ENCODE measurements at places on chromosomes 3 and 15.

- DNase-seq = no peak
Measured at GRCh38 chr3:157592769-157593168, 89.6 kb upstream of the VEPH1 start.

- DNase-seq = no peak
Measured at GRCh38 chr3:113428581-113428980, 12.7 kb downstream of the CFAP44 start.

- DNase-seq = no peak
Measured at GRCh38 chr3:196645897-196646665, 6.6 kb downstream of the NRROS start.

- no peak for DNase-seq
Measured at GRCh38 chr3:120399372-120399771, 50.2 kb upstream of the LRRC58 start.

DNA sequence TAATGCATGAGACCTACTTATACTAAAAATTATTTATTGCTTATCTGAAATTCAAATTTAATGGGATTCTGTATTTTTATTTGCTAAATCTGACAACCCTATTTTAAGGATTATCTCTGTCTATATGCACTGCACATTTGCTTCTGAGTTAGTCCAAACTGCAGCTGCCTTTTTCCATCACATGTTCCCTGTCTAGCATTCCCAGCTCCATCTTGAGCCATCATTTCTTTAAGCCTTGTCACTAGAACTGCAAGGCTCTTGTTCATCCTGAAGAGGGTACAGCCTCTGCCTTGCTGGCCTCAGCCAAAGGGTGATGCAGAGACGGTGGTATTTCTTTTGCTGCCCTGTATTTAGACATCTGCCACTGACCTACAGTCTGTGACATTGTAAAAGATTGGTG, 125.8 kb upstream of the STT3B start:
- no peak for DNase-seq

GRCh38 chr15:33874156-33874555, 94.1 kb upstream of the CHRM5 start:
- no peak for DNase-seq

- DNase-seq = no peak
Measured at GRCh38 chr3:57157545-57157944, 7.6 kb downstream of the IL17RD start.

DNA sequence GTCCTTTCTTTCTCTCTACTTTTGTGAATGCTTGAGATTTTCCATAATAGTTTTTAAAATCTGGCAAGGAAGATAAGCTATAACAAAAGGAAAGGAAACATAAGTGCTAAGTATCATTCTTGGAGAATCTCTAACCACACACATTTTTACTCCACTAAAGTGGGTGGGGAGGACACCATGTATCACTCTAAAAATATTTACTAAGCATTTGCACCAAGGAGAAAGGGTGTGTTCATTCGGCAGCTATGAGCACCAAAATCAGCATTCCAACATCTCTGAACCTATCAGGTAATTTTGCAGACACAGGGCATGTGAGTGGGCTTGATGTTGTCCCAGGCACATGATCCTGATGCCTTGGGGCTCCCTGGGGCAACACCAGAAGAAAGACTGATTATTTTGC, 5.5 kb downstream of the B4GALT4 start:
- DNase-seq = no peak

DNA sequence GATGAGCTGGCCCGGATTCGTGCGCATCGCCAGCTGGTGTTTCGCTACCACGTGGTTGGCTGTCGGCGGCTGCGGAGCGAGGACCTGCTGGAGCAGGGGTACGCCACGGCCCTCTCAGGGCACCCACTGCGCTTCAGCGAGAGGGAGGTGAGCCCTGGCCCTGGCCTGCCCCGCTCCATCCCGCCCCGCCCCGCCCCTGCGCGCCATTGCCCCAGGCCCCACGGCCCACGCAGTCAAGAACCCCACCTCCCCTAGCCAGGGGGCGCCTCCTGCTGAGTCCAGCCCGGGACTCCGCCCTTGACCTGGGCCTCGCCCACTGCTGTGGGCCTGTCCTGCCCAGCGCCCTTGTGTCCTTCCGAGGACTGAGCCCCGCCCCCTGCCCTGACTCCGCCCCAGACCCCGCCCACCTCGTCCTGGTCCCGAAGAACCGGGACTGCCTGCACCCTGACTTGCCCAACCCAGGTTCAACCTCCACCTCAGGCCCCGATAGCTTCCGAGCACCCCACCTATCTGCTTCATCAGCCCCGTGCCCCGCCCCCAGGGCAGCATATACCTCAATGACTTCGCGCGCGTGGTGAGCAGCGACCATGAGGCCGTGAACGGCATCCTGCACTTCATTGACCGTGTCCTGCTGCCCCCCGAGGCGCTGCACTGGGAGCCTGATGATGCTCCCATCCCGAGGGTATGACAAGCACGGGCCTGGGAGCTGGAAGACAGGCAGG, 14.8 kb downstream of the NT5DC2 start:
- no peak for DNase-seq

DNA sequence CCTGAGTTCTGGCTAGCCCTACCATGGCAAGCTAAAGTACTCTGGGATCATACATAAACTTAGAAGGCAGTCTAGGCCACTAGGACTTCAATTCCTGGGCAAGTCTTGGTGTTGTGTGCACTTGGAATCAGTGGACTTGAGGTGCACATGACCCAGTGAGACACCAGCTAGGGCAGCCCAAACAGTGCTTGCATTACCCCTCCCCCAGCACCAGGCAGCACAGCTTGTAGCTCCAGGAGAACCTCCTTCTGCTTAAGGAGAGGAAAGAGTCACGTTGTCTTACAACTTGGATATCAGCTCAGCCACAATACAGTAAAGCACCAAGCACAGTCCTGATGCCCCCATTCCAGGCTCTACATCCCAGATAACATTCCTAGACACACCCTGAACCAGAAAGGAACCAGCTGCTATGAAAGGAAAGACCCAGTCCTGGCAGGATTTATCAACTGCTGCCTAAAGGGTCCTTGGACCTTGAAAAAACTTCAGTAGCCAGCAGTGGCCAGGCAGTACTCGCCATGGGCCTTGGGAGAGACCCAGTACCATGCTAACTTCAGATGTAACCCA, 57.2 kb downstream of the MYO9A start:
- DNase-seq = no peak

GRCh38 chr15:94563456-94563855, 332.1 kb downstream of the MCTP2 start:
- DNase-seq = no peak

GRCh38 chr3:20186600-20187004, 596 bp upstream of the SGO1 start:
- no peak for DNase-seq

DNA sequence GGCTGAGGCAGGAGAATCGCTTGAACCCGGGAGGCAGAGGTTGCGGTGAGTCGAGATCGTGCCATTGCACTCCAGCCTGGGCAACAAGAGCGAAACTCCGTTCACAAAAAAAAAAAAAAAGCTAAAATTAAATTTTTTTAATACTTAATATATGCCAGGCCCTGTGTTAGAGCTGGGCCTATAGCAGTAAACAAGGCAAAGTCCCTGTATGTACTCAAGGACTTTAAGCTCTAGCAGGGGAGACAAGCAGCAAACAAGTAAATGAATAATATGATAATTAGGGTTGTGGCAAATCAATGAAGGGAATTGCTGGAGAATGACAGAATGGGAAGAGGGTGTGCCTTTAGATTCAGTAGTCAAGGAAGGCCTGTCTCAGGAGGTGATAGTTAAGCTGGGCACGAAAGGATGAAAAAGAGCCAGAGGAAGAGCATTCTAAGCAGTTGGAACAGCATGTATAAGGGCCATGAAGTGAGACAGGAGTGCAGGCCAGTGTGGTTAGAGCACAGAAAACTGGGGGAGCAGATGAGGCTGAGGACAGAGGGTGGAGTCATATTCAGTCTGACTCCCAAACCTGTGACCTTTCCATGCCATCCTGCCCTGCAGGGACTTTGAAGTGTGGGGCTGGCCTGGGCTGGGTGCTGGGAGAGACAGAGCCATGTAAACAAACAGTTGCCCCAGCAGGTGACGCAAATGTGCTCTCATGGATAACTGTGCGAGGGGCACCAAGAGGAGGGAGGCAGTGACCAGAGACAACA, 6.6 kb upstream of the RAF1 start:
- DNase-seq = no peak

DNA sequence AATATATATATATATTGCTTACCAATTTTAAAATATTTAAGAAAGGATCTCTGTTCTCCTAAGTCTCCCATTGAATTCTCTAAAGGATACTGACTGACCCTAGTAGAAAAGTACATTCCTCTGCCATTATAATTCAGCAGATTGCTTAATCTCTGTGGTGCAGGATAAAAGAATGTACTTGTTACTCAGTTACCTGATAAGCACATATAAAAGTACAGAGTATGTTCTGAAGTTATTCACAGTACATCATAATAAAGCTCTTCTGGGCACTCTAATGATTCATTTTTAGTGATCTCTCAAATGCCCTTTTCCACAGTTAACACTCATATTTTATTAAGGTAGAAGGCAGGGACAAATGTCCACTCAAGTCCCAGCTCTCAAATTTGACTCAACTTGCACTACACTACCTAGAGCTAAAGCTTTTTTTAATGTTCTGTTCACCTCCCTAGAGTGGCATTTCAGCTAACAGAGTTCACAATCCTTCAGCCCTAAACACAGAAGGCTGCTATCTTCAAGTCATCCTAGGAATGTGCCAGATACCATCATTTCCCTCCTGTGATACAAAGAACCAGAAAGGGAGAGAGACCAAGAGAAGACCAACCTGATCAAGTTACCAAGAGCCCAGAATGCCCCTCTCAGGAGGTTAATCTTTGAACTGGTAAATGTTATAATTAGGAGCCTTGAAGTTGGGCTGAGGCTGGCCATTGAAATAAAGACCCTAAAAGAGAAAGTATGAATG, 53.3 kb downstream of the MEIS2 start:
- no peak for DNase-seq

DNA sequence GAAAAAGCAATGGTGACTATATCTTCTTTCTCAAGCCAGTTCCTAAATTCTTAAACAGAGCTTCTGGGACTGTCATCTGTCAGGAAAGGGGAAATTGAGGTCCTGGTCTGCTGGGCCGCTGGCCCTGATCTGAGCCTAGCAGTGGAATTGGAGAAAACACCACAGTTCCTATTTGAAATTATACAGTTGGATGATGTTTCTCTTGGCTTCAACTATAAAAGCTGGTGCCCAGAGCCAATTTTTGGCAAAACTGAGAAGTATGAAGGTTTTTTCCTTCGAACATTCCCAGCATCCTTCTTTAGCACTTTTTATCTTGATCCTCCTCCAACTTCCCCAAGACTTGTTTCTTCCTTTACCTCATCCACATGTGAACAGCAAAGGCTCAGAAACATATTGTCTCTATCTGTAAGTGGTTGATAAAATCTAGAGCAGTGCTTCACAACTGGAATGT, 83.9 kb downstream of the CD47 start:
- DNase-seq = no peak

- DNase-seq = no peak
Measured at GRCh38 chr3:13556207-13556606, 7.3 kb downstream of the FBLN2 start.

GRCh38 chr3:172513488-172513887, 9.7 kb downstream of the TNFSF10 start:
- DNase-seq = no peak

DNA sequence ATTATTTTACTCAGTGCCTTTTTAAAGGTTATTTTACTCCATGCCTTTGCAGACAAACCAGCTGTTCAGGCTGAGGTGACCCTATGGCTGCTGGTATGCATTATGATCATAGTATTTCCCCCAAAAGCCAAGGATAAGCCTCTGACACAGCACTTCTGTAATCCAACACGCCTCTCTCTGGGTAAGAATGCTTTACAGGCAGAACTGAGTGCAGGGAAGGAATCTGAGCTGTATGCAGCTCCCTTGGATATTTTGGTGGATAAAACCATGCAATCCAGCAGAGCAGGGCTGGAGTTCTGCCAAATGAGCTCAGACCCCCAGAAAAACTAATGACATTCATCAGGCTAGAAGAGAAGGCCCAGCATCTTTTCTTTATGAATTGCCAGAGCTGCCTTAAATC, 11.7 kb upstream of the MAP1A start:
- peak; percentile 52 for DNase-seq

DNA sequence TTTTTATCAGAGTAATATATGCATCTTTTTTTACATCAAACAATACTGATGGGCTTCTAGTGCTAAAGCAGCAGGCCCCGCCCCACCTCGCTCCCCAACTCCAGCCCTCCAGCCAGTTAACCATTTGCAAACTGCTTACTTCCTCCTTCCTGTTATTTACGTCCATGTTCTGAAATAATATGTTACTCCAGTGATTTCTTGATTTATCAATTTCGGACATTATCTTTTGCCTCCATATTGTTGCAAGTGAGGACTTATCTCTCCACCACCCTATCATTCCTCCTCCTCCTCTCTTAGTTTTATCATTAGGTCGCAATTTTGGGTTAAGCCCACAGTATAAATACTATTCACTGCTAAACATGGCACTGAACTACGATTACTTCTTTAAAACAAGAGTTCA, 39.5 kb downstream of the ZNF710 start:
- DNase-seq = no peak

- DNase-seq = no peak
Measured at GRCh38 chr3:154758109-154758868, 321.8 kb upstream of the MME start.

DNA sequence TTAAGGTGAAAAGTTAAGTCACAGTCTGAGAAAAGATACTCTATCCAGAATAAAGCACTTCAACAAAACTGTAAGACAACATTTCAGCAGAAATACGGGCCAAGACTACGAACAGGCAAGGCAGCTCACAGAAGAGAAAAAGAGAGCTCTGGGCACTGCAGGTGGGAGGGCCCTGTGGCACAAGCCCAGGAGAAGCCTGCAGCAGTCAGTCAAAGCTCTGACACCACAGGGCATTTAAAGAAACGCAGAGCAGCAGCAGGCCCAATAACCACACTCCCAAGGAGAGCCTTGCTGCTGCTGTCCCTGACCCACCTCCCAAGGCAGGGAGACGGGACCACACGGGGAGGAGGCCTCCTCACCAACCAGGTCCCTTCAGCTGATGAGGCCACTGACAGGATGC, 19.2 kb downstream of the CHSY1 start:
- no peak for DNase-seq

- no peak for DNase-seq
Measured at GRCh38 chr3:87461036-87461435, 184.7 kb upstream of the POU1F1 start.

DNA sequence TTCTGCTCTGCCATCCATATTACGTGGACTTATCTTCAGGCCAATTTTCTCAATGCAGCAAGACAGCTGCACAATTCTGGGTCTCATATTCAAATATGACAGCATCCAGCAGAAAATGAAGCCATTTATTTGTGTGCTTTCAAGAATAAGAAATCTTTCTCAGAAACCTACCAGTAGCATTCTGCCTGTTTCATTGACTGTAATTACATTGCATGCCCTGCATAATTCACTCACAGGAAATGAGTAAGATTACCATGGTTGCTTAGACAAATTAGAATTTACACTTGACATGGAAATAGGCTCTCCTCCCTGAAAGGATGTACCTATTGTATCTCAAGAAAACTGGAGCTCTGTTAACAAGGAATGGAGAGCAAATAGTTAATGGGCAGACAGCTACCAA, 346.6 kb upstream of the DCBLD2 start:
- DNase-seq = no peak

- DNase-seq = no peak
Measured at GRCh38 chr3:127588806-127589577, 1.5 kb downstream of the TPRA1 start.

Data from mesothelial cell of epicardium (in vitro differentiated cells).